Suprapubic skin (tissue), 4 donors: ENCODE measurements at places on chromosomes 2 and 18. TPM values are rescaled to one million over a fixed set of nuclear protein-coding genes. Genes with fewer than 3 reads are reported as not detected.
A peak's percentile ranks its signal among the peaks of the same experiment; 100 is the strongest.

Gene GPR75
- 5.4 TPM for total RNA-seq

Gene KCNK3
- 1.1 TPM for total RNA-seq

Gene PDE1A
- 8.1 TPM for total RNA-seq

Gene SCTR
- total RNA-seq = not detected

Gene ALPP
- not detected for total RNA-seq

Gene SETBP1
- total RNA-seq = 13.1 TPM

GRCh38 chr2:39481611-39482010 is 44.5 kb upstream of the MAP4K3 start:
- no peak overlapping the region for H3K27ac ChIP-seq
- no peaks in the 10 kb centered on the region for H3K4me1 ChIP-seq
- H3K27me3 ChIP-seq = no peaks in the 10 kb centered on the region

GRCh38 chr2:48943436-48943835 is 187.9 kb upstream of the LHCGR start:
- H3K27ac ChIP-seq = no peak overlapping the region
- H3K4me1 ChIP-seq = no peaks in the 10 kb centered on the region
- H3K4me3 ChIP-seq = no peak overlapping the region
- no peaks in the 10 kb centered on the region for H3K27me3 ChIP-seq

DNA sequence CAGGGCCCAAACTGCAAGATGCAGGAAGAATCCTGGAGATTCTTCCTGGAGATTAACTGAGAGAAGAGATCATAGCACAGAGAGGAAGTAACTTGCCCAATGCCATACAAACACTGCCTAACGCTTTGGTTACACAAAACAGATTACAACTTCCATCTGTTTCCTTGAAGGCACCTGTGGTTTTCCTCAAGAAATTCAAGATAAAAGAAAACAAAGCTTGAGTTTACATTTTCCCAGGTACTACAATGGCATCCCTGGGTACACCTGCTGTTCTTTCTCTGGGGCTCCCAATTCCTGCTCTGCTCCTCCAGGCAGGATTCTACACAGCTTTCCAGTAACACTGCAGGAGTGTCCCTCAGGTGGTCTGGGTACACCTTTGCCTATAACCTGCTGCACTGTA is 781.9 kb upstream of the ID2 start:
- H3K27ac ChIP-seq = no peak overlapping the region
- no peak for DNase-seq
- H3K27me3 ChIP-seq = no peaks in the 10 kb centered on the region
- H3K4me3 ChIP-seq = no peak overlapping the region
- H3K4me1 ChIP-seq = no peaks in the 10 kb centered on the region

DNA sequence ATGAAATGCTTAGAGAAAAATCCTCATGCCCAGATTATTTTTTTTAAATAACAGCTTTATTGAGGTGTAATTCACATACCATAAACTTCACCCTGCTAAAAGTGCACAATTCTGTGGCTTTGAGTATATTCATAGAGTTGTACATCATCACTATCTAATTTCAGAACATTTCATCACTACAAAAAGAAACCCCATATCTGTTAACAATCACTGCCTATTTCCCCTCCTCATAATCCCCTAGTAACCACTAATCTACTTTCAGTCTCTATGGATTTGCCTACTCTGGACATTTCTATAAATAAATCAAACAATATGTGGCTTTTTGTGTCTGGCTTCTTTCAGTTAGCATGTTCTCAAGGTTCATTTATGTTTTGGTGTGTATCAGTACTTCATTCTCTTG is 51.4 kb downstream of the OSBPL1A start:
- H3K36me3 ChIP-seq = no peaks in the 10 kb centered on the region
- H3K4me1 ChIP-seq = no peaks in the 10 kb centered on the region
- no peak overlapping the region for H3K27ac ChIP-seq

GRCh38 chr2:74778381-74779264 is 55.3 kb upstream of the HK2 start:
- H3K36me3 ChIP-seq = no peaks in the 10 kb centered on the region
- DNase-seq = no peak
- H3K27ac ChIP-seq = no peak overlapping the region
- no peaks in the 10 kb centered on the region for H3K27me3 ChIP-seq
- no peak overlapping the region for H3K4me3 ChIP-seq

DNA sequence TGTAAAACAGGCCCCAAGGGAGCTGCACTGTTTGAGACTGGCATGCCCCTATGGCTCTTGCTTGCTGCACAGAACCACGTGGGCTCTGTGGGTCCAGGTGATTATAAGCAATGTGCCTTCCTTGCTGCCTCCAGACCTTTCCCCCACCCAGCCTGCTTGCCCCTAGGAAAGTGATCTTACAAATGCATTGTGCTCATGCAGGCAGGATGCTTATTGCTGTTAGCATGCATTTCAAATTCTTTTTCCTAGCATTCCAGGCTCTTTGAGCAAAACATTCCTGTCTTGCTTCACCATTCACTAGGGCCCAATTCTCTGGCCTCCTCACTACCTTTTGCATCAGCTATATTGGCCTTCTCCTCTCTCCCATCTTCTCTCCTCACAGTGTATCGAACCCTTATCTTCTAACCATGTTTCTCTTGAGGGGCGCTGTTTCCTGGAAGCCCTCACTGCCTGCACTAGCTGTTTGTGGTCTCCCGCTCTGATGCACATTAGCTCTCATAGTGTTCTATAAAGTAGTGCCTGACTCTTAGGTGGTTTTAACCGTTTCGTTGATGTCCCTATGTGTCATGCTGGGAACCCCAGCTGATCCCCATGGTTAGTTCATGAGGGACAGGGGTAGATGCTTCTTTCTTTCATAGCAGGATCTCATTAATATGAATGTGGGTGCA is 152.9 kb upstream of the EPAS1 start:
- no peak overlapping the region for H3K27ac ChIP-seq
- no peaks in the 10 kb centered on the region for H3K4me1 ChIP-seq
- DNase-seq = peak; percentile 11
- no peaks in the 10 kb centered on the region for H3K27me3 ChIP-seq

- H3K27me3 ChIP-seq = no peaks in the 10 kb centered on the region
- H3K4me1 ChIP-seq = no peaks in the 10 kb centered on the region
- H3K4me3 ChIP-seq = no peak overlapping the region
- no peak overlapping the region for H3K27ac ChIP-seq
- DNase-seq = no peak
These were observed 11.4 kb downstream of the OSGEPL1 start for GRCh38 chr2:189751080-189751658.

DNA sequence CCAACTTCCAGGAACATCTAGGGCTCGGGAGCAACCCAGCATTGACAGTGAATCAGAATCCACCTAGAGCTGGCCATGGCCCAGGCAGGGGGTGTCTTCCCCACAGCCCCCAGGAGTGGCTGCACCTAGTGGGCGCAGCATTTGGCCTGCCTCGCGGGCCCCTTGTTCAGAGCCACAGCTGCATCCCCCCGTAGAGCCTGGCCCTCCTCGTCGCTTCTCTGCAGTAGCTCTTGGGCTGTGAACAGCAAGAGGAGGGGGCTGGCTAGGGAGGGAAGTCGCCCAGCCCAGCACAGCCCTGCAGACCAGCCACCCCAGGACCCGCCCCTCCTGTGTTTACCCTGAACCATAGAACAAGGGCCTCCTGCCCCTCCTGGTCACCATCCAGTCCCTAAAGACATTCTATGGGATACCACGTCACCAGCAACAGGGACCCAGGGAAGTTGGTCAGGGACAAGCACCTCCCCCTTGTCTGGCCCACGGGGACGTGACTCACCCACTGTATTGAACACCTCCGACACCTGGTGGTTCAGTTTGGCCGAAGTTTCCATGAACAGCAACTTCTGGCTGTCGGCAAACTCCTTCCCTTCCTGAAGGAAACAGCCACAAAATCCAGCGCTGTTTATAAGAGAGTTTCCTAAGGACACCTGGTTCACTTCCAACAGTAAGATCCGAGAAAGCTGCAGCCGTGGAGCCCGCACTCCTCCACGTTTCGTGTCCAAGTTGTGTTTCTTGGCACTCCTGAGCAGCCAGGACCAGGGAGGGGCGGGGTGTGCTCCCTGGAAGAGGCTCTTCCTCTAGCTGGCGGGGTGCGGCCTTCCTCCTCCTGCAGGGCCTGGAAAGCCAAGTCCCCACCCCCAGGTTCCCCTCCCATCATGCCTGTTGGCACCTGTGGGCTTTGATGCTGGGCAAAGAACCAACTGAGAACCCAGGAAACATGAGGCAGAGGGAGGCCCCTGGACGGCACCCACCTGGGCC is 8.8 kb downstream of the PRLH start:
- no peak overlapping the region for H3K27ac ChIP-seq
- no peaks in the 10 kb centered on the region for H3K27me3 ChIP-seq
- DNase-seq = no peak
- no peak overlapping the region for H3K4me3 ChIP-seq
- H3K36me3 ChIP-seq = no peaks in the 10 kb centered on the region

GRCh38 chr2:195686564-195686963 is 29.5 kb downstream of the SLC39A10 start:
- H3K36me3 ChIP-seq = no peaks in the 10 kb centered on the region
- H3K27me3 ChIP-seq = no peaks in the 10 kb centered on the region
- H3K27ac ChIP-seq = no peak overlapping the region
- DNase-seq = no peak

DNA sequence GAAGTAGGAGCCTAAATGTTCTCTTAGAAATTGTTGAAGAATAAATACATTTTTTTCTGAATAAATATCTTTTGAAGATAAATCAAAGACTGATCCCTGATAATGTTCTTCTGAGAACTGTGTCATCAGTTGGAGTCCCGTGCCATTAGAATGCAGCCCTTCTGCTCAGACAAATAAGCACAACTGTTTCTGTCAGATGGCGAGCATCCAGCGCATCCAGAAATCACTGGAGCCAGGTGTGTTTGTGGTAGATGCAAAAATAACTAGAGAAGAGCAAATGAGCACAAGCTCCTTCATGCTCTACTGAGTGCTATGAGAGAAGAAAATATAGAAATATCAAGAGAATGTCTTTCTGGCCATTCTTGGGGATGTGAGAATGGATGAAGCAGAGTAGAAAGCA is 573.7 kb downstream of the THSD7B start:
- H3K4me3 ChIP-seq = no peak overlapping the region
- no peak overlapping the region for H3K27ac ChIP-seq
- H3K36me3 ChIP-seq = no peaks in the 10 kb centered on the region
- no peak for DNase-seq
- no peaks in the 10 kb centered on the region for H3K27me3 ChIP-seq

- H3K36me3 ChIP-seq = no peaks in the 10 kb centered on the region
- H3K4me1 ChIP-seq = no peaks in the 10 kb centered on the region
- H3K4me3 ChIP-seq = no peak overlapping the region
These were observed 29.9 kb downstream of the C18orf54 start for GRCh38 chr18:54387631-54388030.

DNA sequence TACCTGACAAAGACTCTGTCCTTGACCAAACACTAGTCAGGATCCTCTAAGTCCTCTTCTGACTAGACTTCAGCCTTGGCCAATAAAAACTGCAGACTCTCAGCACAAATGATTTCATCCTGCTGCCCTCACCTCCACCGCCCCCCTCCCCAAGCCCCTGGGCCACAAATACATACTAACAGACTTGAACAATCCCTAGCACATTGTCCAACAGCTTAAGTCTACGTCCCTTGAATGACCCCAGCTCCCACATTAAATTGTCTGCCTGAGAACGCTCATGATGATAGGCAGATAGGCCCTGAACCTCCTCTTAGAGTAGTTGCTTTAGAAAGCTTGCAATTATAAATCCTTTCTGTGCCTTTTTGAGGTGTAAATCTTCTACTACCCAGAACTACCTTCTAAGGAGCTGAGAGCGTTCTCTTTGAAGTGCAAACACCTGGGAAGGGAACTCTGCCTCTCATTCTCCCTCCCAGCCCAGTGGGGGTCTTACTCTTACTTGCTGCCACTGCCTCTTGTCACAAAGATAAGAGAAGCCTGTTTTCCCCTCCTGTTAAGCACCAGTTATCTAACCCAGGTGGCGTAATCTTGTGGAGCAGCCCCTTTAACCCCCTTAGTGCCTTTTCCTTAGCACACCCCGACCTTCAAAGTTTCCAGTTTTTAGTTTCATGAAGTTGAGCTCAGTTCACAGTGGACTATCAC is 1225.6 kb downstream of the LRP1B start:
- H3K4me1 ChIP-seq = no peaks in the 10 kb centered on the region
- no peak overlapping the region for H3K27ac ChIP-seq
- no peaks in the 10 kb centered on the region for H3K27me3 ChIP-seq
- H3K36me3 ChIP-seq = no peaks in the 10 kb centered on the region
- DNase-seq = no peak
- H3K4me3 ChIP-seq = no peak overlapping the region

DNA sequence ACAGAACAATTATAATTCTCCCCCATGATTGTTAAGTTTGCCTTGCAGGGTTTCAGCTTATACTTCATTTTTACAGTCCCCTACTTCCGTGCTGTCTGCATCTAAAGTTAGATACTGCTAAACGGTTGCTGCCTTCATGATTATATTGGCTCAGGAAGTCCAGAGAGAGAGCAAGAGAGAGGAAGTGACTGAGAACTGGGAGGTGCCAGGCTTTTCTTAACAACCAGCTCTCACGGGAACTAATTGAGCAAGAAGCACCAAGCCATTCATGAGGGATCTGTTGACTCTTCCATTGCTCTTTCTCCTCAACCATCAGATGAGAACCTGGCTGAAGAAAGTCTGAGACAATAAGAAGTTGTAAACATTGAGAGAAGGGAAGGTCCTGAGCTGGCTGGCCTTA is 125.5 kb upstream of the SIX2 start:
- H3K36me3 ChIP-seq = no peaks in the 10 kb centered on the region
- H3K27me3 ChIP-seq = peaks cover 5% of the 10 kb centered on the region
- no peak for DNase-seq
- no peak overlapping the region for H3K27ac ChIP-seq
- no peak overlapping the region for H3K4me3 ChIP-seq

- no peaks in the 10 kb centered on the region for H3K27me3 ChIP-seq
- no peak overlapping the region for H3K4me3 ChIP-seq
- no peak overlapping the region for H3K27ac ChIP-seq
- DNase-seq = no peak
- no peaks in the 10 kb centered on the region for H3K36me3 ChIP-seq
These were observed 295.4 kb downstream of the ZEB2 start for GRCh38 chr2:144224472-144224871.

DNA sequence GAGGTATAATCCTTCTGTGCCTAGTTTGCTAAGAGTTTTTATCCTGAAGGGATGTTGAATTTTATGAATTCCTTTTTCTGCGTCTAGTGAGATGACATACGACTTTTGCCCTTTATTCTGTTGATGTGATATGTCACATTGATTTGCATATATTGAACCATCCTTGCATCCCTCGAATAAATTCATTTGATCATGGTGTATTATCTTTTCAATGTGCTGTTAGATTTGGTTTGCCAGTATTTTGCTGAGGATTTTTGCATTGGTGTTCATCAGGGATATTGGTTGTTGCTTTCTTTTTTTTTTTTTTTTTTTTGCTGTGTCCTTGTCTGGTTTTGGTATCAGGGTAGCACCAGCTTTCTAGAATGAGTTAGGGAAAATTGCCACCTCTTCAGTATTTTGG is 9.1 kb downstream of the GCC2 start:
- no peaks in the 10 kb centered on the region for H3K27me3 ChIP-seq
- no peak for DNase-seq
- no peak overlapping the region for H3K27ac ChIP-seq
- peaks cover 76% of the 10 kb centered on the region for H3K36me3 ChIP-seq
- no peaks in the 10 kb centered on the region for H3K4me1 ChIP-seq
- H3K4me3 ChIP-seq = no peak overlapping the region

GRCh38 chr2:202161151-202161835 is 77.1 kb downstream of the SUMO1 start:
- no peak overlapping the region for H3K4me3 ChIP-seq
- H3K4me1 ChIP-seq = no peaks in the 10 kb centered on the region
- no peak for DNase-seq
- no peaks in the 10 kb centered on the region for H3K27me3 ChIP-seq
- no peak overlapping the region for H3K27ac ChIP-seq
- no peaks in the 10 kb centered on the region for H3K36me3 ChIP-seq
